ENCODE measurements at places on chromosomes 12 and 14.

DNA sequence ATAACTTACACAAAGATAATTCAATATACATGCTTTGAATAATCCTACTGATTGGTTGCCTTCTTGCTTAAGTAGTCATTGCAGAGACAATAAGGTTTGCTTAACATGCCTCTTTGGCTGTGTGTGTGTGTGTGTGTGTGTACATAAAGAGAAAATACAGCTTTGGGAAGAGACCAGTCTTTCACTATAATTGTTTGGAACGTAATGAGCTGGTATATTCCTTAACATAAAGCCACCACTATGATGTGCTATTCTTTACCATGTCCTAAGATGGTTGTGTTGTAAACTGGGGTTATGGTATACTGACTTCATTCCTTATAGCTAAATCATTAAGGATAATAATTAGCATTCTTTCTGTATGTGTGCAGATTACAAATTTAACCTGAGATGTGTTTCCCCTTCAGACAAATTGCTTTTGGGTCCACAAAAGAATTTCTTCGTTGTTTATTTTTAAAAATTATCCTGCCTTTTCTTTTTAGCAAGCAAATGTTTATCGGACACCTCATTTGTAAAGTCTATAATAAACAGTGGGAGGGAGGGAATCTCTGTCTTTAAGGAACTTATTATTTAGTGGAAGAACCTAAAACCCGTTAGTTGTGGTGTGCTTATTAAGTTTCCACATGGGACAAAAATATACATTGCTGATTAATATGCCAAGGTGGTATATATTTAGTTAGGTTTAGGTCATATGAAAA, 74.4 kb downstream of the TMX1 start:
- DNase-seq, result no peak

DNA sequence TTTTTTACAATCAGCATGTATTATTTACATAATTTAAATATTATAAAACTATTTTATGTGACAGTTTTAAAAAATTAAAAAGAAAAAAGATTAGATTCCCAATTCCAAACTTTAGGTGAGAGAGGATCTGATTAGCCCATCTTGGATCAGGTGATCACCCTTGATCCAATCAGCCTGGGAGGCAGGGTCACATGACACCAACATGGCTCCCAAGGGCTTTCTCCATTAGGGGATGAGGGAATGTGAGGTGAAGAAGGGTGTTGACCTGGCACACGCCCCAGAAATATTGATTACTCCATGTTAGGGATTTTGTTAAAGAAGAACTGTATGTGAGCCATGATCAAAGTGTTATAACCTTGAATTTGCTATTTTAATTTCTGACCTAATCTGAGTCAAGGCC, 225.4 kb downstream of the RBM19 start:
- DNase-seq, result no peak

DNA sequence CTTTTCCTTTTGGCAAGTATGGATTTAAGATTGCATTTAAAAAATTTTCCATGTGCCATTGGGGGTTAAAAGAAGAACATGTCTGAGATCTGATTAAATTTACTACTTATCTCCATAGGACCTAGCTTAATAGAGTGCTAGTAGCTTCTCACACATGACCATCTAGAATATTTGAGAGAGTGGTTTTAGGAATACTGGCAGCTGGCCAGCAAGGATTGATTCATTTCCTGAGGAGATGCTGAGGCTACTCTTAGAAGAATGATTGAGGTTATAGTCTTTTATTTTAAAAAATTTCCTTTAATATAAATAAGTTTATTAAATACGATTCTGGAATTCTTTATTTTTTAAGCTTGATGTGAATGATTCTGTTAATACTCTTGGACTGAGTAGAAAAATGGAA, 56.2 kb downstream of the MIPOL1 start:
- no peak for DNase-seq

GRCh38 chr14:31206536-31207286, 882 bp downstream of the HECTD1 start:
- DNase-seq, result no peak

GRCh38 chr12:132523576-132524331, 33.8 kb downstream of the FBRSL1 start:
- peak; percentile 12 for DNase-seq

DNA sequence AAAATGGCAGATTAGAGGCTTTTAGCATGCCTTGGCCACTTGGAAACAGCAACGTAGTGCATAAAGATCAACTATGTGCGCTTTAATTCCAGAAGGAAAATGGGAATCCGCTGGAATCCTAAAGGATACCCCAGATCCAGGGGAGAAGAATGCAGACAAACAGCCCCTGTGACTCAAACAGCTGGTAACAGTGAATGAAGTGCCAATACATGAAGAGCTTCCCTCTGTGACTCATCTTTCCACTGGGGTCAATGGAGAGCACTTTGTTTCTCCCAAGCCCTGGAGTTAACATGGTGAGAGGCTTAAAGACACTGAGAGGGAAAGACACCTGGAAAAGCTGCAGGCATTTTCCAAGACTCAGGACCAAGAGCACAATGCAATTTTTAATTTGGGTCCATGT, 263.1 kb downstream of the CEP128 start:
- no peak for DNase-seq
